ENCODE measurements at places on chromosomes 1 and 21. TPM values are rescaled to one million over a fixed set of nuclear protein-coding genes. Genes with fewer than 3 reads are reported as not detected.

GRCh38 chr1:28308750-28309149 lies 20.1 kb upstream of the MED18 start:
- no peak for DNase-seq

DNA sequence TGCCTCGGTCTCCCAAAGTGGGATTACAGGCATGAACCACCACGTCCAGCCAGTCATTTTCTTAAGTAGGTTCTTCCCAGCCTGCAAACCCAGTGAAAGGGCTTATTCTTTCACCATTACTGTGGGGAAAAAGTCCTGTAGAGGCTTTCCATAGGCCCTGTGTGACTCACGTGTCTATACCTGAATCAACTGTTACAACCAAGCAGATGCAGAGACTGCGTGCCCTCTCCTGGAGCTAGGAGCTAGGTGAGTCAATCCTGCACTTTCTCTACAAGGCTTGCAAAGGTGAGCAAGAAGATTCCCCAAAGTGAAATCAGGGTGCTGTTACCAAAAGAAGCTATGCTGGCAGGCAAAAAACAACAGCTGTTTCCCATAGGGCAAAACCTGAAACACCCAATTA lies 13.8 kb upstream of the MPZL1 start:
- DNase-seq = no peak

GRCh38 chr1:160755461-160755860 lies 16.4 kb downstream of the SLAMF7 start:
- no peak for DNase-seq

- no peak for DNase-seq
These were observed 195.6 kb downstream of the HMCN1 start for GRCh38 chr1:185929776-185930175.

GRCh38 chr1:30174499-30174898 lies 548.9 kb downstream of the MATN1 start:
- DNase-seq = no peak

DNA sequence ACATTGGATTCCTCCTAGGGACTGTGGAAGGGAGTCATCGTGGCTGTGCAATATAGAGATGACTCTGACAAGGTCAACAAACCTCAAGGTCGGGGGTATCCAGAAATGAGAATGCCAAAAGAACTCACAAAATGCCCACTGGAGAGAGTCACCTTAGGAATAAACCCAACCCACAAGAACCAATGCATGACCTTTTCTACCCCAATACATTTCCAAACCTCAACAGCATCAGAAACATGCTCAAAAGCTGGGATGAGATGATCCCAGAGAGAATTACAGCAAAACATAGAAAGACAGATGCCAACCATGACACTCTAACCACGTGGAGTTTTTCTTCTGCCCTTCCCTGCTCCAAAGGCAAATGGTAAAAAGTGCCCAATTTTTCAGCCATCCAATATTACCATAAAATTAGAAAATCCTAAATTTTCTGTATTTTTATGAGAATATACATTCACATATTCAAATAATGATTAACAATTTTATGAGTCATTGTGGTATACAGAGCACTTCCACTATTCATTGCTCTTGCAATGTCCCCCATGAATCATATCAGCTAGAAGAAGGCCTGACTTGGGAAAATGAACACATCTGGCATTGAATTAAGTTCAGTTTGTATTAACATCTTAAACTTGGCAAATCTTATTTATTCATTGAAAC lies 88.2 kb upstream of the PALMD start:
- no peak for DNase-seq

GRCh38 chr1:157878059-157878458 lies 36.5 kb upstream of the CD5L start:
- peak; percentile 41 for DNase-seq

DNA sequence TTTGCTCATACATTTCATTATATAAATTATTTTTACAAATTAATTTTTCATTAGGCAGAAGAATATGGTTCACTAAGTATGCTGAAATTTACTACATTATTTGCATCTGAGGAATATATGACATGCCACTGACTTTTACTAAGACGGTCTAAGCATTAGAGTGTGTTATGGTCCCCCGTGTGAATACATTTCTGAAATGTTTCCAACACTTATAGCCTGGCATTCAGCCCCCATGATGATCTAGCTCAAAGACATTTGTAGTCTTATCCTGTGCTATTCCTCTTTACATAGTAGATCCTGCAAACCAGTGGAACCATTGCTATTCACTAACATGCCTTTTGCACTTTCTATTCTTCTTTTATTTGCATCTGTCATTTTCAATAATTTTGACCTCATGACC lies 1878.0 kb downstream of the MRPL39 start:
- DNase-seq = no peak

GRCh38 chr1:60274422-60275290 lies 201.1 kb upstream of the C1orf87 start:
- DNase-seq = no peak

- DNase-seq = peak; percentile 90
These were observed 35.1 kb upstream of the EYA3 start for GRCh38 chr1:28123461-28123961.

GRCh38 chr1:145908653-145909052 lies 1.2 kb downstream of the ITGA10 start:
- no peak for DNase-seq

- peak; percentile 80 for DNase-seq
These were observed 2.8 kb upstream of the EYA3 start for GRCh38 chr1:28091043-28091781.

DNA sequence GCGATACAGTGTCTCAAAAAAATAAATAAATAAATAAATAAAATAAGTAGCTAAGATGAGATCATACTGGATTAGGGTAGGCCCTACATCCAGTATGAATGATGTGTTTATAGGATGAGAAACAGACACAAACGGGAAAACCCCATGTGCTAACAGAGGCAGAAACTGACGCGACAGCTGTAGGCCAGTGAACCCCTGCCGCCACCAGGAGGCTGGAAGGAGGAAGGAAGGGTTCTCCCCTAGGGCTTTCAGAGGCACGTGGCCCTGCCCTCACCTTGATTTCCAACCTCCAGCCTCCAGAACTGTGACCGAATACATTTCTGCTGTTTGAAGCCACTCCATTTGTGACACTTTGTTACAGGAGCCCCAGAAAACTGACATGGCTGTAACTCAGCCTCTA lies 38.5 kb downstream of the CHD5 start:
- DNase-seq = no peak

- DNase-seq = no peak
These were observed 21.6 kb downstream of the HLX start for GRCh38 chr1:220900842-220901241.

DNA sequence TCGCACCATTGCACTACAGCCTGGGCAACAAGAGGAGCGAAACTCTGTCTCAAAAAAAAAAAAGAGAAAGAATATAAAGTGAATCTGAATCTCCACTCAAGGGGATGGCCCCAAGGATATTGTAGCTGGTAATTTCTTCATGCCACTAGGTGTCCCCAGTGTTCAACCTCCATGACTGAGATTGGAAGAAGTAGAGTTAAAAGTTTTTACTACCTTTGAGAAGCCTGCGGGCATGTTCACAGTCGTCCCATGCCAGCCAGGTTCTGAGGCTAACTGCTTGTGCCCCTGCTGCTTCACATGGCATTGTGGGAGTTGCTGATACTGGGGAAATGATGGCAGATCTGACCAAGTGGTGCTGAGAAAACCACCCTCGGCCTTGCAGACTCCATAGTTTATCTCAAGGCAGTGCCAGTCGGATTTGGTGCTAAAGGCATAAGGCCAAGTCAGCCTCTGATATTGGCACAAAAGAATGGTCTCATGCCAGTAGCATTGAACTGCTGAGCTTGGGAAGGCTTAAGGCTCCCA lies 10.8 kb upstream of the SHISA4 start:
- DNase-seq = peak; percentile 59

DNA sequence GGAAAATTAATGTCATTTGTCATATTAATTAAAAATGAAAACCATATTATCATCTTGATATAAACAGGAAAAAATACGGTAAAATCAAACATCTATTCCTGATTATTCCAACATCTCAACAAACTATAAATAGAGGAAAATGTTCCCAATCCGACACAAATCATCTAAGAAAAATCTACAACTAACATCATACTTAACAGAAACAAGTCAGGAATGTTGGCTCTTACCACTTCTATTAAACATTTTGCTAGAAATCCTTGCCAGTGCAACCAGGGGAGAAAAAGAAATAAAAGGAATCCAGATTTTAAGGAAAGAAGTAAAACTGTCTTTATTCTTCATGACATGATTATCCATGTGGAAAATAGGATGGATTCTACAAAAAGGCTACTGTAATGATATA lies 77.0 kb upstream of the IRF2BP2 start:
- no peak for DNase-seq

- no peak for DNase-seq
These were observed 181.2 kb upstream of the SGIP1 start for GRCh38 chr1:66352792-66353191.

GRCh38 chr1:18384059-18384458 lies 96.7 kb upstream of the KLHDC7A start:
- DNase-seq = no peak

GRCh38 chr1:85188530-85188929 lies 12.3 kb downstream of the SYDE2 start:
- DNase-seq = no peak

DNA sequence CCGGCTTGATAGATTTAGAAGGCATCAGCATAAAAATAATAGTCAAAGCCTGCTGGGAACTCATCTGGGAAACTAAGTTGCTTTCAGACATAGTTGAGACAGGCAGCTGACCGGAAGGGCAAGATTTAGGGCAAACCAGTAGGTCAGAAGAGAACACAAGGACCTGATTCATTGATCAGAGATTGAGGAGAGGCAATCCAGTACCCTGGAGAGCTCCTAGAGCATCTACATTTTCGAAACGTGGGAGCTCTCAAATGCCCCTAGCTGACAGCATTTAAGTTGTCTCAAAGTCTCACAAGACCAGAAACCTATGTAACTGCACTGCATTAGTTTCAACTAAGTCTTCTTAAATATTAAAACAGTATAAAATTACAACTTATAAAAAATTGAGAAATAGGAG lies 22.9 kb upstream of the MTF2 start:
- DNase-seq = peak; percentile 53

DNA sequence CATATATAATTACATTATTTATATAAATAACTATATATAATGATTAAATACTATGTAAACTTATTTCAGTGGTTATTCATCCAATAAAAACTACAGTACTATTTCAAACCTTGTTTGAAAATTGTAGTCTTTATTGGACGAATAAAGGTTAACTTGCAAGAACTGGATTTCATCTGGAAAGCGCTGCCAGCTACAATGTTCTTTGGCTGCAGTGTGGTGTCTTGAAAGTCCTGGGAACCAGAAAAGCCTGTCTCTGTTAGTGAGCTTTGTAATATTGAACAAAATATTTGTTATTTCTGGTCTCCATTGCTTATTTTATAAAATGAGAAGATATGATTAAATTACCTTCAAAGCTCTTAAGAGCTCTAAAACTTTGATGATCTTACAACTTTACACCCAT lies 763.6 kb downstream of the ADGRL2 start:
- no peak for DNase-seq

GRCh38 chr1:59163268-59164092 lies 133.4 kb upstream of the FGGY start:
- DNase-seq = peak; percentile 53

DNA sequence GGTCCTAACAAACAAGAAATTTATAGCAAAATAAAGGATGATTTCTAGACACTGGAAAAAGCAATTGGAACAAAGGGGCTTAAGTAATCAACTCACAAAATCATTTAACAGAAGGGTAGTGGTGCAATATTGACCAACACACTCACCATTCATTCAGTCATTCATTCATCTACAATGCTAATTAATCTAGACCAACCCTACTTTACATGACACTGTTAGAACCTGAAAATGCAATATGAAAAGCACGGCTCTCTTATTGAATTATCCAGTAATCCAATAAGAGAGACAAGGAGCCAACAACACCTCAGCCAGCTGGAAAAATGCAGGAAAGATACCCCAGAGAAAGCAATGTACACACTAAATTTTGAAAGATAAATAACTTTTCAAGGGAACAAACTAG lies 310.8 kb upstream of the NR5A2 start:
- no peak for DNase-seq

Gene FYB2
- 0.14 TPM for total RNA-seq

Gene CD101
- 0.92 TPM for total RNA-seq

Gene CDA
- not detected for total RNA-seq

Gene DYNLT5
- total RNA-seq = 13.2 TPM

Gene PDZK1IP1
- not detected for total RNA-seq

Gene KRTAP21-3
- total RNA-seq = not detected

Gene COL11A1
- 41.0 TPM for total RNA-seq
